ENCODE measurements at places on chromosomes 6 and 20.

- ATAC-seq: peak; percentile 95
Measured at GRCh38 chr6:157089258-157089657, 234.1 kb downstream of the TMEM242 start.

GRCh38 chr20:62567246-62568044 is 74.9 kb upstream of the SLCO4A1 start:
- ATAC-seq: no peak

GRCh38 chr20:58603721-58604120 is 47.4 kb upstream of the STX16 start:
- peak; percentile 48 for ATAC-seq

DNA sequence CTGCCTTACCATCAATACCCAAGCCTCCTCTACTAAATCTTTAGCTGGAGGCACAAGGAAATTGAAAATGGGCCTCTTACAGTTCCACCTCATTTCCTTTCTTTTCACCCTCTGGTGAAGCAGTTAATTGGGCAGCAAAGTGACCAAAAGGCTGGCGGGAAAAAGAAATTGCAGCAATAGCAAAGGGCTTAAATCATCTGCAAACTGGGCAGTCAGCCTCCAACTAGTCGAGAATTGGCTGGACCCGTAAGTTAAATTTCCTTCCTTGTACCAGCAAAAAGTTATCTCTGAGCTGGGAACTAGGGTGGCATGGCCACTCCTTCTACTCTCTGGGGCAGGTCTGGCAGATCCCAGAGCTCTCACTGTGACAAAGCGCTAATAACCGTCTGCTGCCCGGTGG is 33.5 kb downstream of the GHRH start:
- no peak for ATAC-seq

DNA sequence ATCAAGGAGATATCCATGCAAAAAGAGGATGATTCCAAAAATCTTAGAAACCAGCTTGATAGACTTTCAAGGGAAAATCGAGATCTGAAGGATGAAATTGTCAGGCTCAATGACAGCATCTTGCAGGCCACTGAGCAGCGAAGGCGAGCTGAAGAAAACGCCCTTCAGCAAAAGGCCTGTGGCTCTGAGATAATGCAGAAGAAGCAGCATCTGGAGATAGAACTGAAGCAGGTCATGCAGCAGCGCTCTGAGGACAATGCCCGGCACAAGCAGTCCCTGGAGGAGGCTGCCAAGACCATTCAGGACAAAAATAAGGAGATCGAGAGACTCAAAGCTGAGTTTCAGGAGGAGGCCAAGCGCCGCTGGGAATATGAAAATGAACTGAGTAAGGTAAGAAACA is 10.1 kb upstream of the SNRNP48 start:
- no peak for ATAC-seq

GRCh38 chr6:87257565-87257964 is 64.8 kb upstream of the SMIM8 start:
- no peak for ATAC-seq

DNA sequence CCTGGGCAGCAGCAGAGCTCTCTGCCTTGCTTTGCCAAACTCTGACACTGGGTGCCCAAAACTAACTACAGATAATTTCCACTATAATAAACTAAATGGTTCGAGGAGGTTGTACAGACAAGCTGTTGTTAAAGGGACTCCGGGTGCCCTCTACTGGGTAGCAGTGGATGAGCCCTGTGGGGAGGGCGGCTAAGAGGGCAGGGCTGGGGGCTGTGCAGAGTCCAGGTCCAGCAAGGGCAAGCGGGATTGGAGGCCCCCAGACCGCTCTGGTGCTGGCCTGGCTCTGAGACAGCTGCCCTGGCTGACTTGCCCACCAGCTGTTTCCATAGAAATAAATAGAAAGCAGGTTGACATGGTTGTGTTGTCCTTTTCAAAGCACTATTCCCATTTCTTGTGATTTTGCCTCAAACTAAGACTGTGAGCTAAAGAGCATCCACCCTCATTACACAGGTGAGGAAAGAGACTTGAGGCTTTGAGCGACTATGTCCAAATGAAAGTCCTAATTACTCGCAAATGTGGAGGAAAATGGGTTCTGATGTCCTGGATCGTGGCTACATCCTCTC is 167.6 kb upstream of the CST7 start:
- ATAC-seq: peak; percentile 86

DNA sequence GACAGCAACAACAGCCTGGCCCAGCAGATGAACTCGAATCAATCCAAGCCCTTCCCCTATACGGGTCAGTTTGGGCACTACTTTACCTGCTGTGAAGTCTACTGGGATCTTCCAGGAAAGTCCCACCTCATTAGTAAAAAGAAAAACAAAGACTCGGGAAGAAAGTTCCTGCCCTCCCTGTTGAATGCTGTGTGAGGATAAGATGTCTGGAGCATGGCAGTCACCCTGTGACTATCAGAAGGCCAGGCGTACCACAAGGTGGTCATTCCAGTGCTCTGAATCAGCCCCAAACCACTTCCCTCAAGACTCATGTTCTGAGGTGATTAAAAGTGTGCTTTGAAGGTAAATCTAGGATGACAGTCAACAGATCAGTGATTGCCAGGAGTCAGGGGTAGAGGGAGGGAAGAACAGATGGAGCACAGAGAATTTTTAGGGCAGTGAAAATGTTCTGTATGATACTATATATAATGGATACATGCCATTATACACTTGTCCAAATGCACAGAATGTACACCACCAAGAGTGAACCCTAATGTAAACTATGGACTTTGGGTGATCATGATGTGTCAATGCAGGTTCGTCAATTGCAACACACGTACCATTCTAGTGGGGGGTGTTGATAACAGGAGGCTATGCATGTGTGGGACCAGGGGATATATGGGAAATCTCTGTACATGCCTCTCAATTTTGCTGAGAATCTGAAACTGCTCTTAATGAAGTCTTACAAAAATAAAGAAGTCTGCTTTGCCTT is 14.7 kb downstream of the FKBP1A start:
- peak; percentile 31 for ATAC-seq

GRCh38 chr6:36809941-36810803 is 29.1 kb downstream of the CPNE5 start:
- ATAC-seq: peak; percentile 53

DNA sequence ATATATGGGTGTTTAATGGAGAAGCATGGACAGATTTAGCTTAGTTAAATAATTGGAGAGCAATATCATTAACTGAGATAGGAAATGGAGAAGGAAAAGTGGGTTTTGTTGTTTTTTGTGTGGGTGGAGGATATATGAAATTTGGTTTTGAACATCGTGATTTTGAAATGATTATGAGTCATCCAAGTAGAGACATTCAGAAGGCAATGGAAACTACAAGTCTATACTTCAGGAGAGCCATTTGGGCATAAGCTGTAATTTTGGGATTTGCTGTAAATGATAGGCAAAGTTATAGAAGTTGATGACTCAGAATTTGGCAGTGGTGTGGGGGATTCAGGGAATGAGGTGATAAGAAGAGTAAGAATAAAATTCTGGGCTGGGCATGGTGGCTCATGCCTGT is 27.4 kb upstream of the FAM135A start:
- no peak for ATAC-seq

- no peak for ATAC-seq
Measured at GRCh38 chr6:167997642-167998041, at the start of gene KIF25. Gene KIF25, plus strand, starts transcription at chr6:167997671. Its CDS starts 31,915 bp downstream, at chr6:168029586.

- ATAC-seq: peak; percentile 90
Measured at GRCh38 chr6:148440877-148441453, 98.3 kb downstream of the SASH1 start.

GRCh38 chr6:110875548-110876169 is 1.1 kb downstream of the AMD1 start:
- peak; percentile 2 for ATAC-seq

DNA sequence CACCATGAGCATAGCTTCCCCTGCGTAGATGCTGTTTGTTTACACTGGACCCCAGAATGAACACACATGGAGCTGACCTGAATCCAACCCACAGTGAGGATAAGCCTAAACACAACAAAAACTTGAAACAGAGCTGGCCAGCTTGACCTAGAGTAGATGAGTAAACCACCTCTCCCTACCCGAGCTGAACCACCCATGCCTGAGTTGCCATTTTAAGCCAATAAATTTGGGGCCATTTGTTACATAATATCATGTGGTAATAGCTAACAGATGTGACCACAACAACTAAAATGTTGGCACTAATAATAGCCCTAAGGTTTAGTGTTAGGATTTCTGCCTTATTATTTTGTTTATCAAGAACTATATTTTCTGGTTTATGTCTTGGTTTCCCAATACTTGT is 103.2 kb upstream of the GRIK2 start:
- no peak for ATAC-seq

- no peak for ATAC-seq
Measured at GRCh38 chr6:104984831-104985230, 27.9 kb downstream of the LIN28B start.

- ATAC-seq: no peak
Measured at GRCh38 chr6:49550492-49551077, at the start of gene C6orf141. Gene C6orf141, plus strand, starts transcription at chr6:49550668. Its CDS starts 125 bp downstream, at chr6:49550793.

- peak; percentile 47 for ATAC-seq
Measured at GRCh38 chr6:24883618-24884017, 52.1 kb downstream of the RIPOR2 start.

- ATAC-seq: peak; percentile 89
Measured at GRCh38 chr6:154653853-154654252, 79.4 kb upstream of the SCAF8 start.

- no peak for ATAC-seq
Measured at GRCh38 chr6:14228571-14228970, 111.0 kb downstream of the CD83 start.

- no peak for ATAC-seq
Measured at GRCh38 chr6:44497807-44498206, 110.3 kb downstream of the CDC5L start.

DNA sequence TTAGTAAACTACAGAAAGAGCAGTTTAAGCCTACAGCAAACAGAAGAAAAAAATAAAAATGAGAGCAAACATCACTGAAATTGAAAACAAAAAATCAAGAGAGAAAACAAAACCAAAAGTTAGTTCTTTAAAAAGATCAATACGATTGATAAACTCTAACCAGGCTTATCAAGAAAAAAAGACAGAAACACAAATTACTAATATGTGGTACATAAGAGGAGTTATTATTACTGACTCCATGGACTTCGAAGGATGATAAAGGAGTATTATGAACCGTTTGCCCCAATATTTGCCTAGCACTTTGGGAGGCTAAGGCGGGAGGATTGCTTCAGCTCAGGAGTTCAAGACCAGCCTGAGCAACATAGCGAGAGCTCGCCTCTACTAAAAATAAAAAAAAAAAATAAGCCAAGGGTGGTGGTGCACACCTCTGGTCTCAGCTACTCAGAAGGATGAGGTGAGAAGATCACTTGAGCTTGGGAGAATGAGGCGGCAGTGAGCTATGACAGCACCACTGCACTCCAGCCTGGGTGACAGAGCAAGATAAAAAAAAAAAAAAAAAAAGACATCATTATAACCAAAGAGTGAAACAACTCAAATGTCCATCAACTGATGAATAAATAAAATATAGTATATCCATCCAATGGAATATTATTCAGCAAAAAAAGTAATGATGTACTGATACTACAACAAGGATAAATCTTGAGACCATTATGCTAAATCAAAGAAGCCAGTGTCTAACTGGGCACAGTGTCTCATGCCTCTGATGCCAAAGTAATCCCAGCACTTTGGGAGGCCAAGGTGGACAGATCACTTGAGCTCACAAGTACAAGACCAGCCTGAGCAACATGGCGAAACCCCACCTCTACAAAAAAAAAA is 12.9 kb downstream of the TRPC4AP start:
- ATAC-seq: no peak

- peak; percentile 48 for ATAC-seq
Measured at GRCh38 chr6:144305567-144305966, 20.4 kb downstream of the UTRN start.

DNA sequence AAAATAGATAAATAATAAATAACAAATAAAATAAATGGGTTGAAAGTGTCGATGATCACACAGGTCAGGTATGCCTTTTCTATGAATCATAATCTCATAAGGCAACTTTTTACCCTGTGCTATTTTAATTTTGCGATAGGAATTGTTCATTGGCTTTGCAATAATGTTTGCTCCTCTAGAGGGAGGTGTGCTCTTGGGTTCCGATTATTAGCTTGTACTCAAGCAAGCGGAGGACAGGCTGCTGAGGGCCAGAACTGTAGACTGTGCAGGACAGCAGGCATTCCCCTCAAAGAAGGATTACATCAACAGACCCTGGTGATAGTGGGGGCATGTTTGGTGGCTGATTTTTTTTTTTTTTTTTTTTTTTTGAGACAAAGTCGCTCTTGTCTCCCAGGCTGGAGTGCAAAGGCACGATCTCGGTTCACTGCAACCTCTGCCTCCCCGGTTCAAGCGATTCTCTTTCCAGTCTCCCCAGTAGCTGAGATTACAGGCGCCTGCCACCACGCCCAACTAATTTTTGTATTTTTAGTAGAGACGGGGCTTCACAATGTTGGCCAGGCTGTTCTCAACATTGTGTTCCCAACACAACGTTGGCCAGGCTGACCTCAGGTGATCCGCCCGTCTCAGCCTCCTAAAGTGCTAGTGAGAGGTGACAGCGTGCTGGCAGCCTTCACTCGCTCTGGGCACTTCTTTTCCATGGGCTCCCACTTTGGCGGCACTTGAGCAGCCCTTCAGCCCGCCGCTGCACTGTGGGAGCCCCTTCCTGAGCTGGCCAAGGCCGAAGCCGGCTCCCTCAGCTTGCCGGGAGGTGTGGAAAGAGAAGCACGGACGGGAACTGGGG is 35.6 kb downstream of the RIOK1 start:
- peak; percentile 61 for ATAC-seq

GRCh38 chr6:111967131-111967530 is 86.8 kb upstream of the CCN6 start:
- no peak for ATAC-seq

GRCh38 chr6:12170351-12171092 is 119.6 kb upstream of the EDN1 start:
- ATAC-seq: no peak

- peak; percentile 21 for ATAC-seq
Measured at GRCh38 chr6:139540276-139540675, 165.8 kb upstream of the CITED2 start.

- peak; percentile 89 for ATAC-seq
Measured at GRCh38 chr6:101806241-101806640, 412.7 kb downstream of the GRIK2 start.

- peak; percentile 82 for ATAC-seq
Measured at GRCh38 chr20:56422076-56422823, 10.2 kb downstream of the CASS4 start.

- no peak for ATAC-seq
Measured at GRCh38 chr20:60553095-60553494, 594.9 kb downstream of the CDH26 start.

- no peak for ATAC-seq
Measured at GRCh38 chr20:11838076-11838636, 79.5 kb upstream of the BTBD3 start.

- no peak for ATAC-seq
Measured at GRCh38 chr20:57397693-57398108, 6.5 kb downstream of the RBM38 start.

GRCh38 chr6:14984519-14984853 is 261.4 kb upstream of the JARID2 start:
- no peak for ATAC-seq

GRCh38 chr6:149941583-149942460 is at the start of gene ULBP2:
Gene ULBP2, plus strand, starts transcription at chr6:149942014. Its CDS starts 59 bp downstream, at chr6:149942073.
- ATAC-seq: peak; percentile 89

Data from SK-N-SH treated with all-trans-retinoic acid at 6 μM for 48 hours (cell line).